ENCODE measurements at places on chromosomes 2 and 18. TPM values are rescaled to one million over a fixed set of nuclear protein-coding genes. Genes with fewer than 3 reads are reported as not detected.
A peak's percentile ranks its signal among the peaks of the same experiment; 100 is the strongest.

- no peak overlapping the region for H3K4me3 ChIP-seq
- DNase-seq, result no peak
- peaks cover 8% of the 10 kb centered on the region for H3K27me3 ChIP-seq
- H3K27ac ChIP-seq, result no peak overlapping the region
Measured at GRCh38 chr2:74735564-74735963, 81.5 kb downstream of the SEMA4F start.

DNA sequence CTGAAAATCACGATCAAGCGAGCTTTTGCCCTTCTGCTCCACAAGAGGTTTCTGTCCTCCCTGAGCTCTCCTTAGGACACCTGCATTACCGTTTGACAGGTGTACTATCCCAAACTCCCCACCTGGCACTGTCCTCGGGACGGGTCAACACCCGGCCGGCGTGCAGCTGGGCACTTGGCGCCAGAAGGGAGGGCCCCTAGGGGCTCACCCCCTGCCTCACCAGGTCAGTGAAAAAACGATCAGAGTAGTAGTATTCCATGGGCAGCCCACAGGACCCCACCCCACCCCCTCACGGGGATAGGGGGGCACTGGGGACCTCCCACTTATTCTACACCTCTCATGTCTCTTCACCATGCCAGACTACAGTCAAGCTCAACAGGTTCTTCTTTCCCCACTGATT, 117.6 kb upstream of the ANKRD30BL start:
- peaks cover 4% of the 10 kb centered on the region for H3K36me3 ChIP-seq
- no peak for DNase-seq
- no peaks in the 10 kb centered on the region for H3K4me1 ChIP-seq
- H3K27ac ChIP-seq, result no peak overlapping the region
- no peak overlapping the region for H3K4me3 ChIP-seq

DNA sequence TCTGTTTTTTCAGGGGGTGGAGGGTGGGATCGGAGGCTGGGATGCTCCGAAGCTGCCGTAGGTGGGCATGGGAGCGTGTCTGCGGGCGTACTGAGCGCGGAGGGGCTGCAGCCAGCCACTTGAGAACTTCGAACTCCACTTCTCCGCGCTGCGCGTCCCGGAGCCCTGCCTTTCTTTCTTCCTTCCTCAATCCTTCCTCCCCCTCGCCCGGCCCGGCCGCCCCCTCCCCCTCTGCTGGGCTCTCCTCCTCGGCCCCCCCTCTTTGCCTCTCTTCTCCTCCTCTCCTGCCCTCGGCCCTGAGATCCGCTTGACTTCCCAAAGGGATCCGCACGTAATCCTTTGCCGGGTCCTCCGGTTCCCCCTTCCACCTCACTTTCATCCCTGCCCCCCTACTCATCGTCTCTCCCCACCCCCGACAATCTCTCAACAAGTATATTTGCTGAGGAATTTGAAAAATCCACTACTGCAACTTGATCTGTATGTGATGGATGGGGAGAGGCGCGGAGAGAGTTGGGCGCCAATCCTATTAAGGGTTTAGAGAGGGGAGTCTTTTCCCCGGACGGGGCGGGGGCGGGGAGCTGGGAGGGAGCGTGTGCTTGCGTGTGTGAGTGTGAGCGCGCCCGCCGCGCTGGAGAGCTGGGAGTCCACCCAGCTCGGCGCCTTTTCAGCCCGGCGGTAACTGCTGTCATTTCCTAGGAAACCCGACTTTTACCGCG, 1.1 kb downstream of the GLI2 start:
- peak overlapping the region; percentile 53 for H3K4me3 ChIP-seq
- H3K27me3 ChIP-seq, result peaks cover 75% of the 10 kb centered on the region
- H3K4me1 ChIP-seq, result peaks cover 9% of the 10 kb centered on the region

The GBX2 gene
- not detected for total RNA-seq

The RGPD4 gene
- not detected for total RNA-seq

The SIX3 gene
- total RNA-seq, result not detected

Measured in activated T-cell treated with anti-CD3 and anti-CD28 coated beads, Interleukin-2, amount 50 U/mL, for 72 hours (primary cell).